ENCODE measurements at places on chromosomes 11 and 22. TPM values are rescaled to one million over a fixed set of nuclear protein-coding genes. Genes with fewer than 3 reads are reported as not detected.

RDX gene
- 16.6 TPM for total RNA-seq

GRCh38 chr11:102138670-102139069 is 28.4 kb downstream of the YAP1 start:
- no peak for DNase-seq

GRCh38 chr11:124872741-124873140 is 7.5 kb downstream of the ROBO3 start:
- DNase-seq: no peak

DNA sequence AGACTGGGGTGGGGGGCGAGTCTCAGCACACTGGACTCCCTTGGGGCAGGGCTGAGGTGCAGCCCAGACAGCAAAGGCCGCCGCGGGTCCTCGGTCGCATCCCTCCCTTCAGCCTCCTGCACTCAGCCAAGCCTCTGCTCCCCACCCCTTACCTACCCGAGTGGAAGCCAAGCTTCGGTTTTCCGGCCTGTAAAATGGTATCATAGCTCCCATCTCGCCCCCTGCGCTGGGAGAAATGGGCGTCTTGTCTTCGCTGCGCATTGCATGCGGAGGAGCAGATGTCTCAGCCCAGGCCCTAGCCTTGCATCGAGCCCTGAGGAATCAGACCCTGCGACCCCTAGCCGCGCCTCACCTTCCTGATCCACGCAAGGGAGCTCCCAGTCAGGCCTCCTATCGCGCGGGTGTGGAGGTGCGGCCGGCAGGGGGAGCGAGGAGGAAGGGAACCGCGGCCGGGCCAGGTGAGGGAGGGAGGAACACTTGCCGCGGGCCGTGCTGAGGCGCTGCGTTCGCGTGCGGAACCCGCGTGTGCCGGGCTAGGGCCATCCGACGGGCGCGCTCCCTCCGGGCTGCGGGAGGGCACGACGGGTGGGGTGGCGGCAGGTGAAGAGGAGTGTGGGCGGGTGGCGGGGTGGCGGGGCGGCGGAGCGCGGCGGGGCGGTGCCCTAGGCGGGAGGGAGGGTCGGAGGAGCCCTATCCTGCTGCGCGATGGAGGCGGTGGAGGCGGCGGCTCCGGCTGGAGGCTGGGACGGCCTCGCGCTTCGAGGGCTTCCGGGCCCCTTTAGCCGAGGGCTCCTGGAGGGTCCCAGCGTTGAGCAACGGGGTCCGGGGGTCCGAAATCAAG is 4.1 kb upstream of the TBX1 start:
- DNase-seq: peak; percentile 62

GRCh38 chr11:78380615-78381051 is 37.0 kb downstream of the GAB2 start:
- no peak for DNase-seq

DNA sequence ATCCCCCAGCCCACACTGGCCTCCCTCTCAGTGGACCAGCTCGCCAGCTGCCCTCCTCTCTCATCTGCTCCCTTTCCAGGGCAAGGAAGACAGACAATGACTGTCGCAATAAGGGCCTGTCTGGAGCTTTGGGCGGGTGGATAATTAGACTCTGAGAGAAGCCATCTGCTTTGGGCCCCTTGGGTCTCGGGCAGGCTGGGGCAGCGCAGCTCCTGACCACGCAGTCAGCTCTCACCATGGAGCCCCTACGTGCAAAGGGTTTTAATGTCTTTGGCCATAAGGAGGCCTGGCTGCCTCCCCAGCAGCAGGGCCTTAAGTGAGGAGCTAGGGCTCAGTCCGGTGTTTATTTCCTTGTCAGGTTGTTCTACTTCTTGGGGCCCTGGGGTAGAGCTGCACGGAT is 153.9 kb downstream of the CHST1 start:
- DNase-seq: no peak

- DNase-seq: no peak
Observed at GRCh38 chr11:42170601-42171000, 711.1 kb upstream of the LRRC4C start.

DNA sequence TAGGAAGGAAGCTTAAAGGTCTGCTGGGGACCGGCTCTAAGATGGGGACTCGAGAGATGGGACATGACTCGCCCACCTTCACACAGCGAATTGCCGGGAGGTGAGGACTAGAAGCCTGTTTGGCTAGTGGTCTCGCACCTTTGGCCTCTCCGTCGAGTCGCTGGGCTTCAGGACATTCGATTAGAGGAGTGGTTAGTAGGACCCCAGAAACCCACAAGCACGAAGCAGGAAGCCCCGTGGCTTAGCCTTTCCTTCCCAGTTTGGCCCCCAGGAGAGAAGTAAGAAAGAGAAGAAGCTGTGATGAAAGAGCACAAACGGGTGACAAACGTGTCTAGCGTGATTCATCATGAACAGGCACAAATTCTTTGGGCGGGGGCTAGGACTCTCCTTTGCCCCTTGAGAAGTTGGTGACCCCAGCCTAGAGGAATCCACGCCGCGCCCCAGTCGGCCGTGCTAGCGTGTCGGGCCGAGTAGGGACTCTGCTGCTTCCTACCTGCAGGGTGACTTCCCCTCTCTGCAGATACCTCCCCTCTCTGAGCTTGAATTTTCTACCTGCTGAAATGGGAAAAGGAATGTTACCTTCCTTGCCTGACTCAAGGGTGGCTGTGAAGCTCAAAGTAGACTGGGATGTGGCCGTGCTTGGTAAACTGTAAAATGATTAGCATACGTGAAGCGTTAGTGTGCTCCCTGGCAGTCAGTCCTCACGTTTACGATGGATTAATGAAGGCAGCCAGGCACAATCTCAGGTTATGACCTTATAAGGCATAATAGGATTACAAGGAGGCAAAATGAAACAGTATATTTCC is 1.1 kb upstream of the ADM start:
- no peak for DNase-seq

DNA sequence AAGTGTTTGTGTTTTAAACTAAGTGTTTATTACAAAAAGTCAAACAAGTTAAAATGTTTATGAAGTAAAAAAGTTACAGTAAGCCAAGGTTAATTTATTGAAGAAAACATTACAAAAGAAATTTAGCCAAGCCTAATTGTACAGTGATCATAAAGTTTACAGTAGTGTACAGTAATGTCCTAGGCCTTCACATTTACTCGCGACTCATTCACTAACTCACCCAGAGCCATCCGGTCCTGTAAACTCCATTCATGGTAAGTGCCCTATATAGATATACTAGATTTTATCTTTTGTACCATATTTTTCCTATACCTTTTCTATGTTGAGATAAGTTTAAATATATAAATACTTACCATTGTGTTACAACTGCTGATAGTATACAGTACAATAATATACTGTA is 481.8 kb upstream of the TENM4 start:
- no peak for DNase-seq

C11orf91 gene
- total RNA-seq: not detected

TBX10 gene
- total RNA-seq: not detected

GRCh38 chr11:1656670-1657069 is 27.1 kb downstream of the KRTAP5-5 start:
- no peak for DNase-seq

DNA sequence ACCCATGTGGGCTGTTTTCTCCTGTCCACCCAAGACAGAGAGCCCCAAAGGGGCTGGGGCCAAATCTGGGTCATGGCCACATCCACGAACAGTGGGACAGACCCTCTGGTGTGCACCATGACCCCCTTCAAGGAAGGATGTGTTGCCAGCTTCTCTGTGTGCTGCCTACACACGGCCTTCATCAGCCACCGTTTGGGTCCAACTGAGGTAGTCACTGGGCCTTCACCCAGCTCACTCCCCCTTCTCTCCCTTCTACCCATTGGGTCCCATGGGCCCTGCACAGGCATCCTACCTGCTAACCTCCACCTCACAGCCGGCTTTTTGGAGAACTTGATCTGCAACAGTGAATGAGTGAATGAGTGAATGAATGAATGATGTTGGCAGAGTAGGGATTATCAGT is 1484.9 kb downstream of the BRD1 start:
- no peak for DNase-seq

- DNase-seq: no peak
Observed at GRCh38 chr11:19026862-19027261, 33.7 kb downstream of the MRGPRX2 start.

GPR83 gene
- total RNA-seq: not detected

Data from T-cell (primary cell).